ENCODE measurements at places on chromosomes 2 and 18. TPM values are rescaled to one million over a fixed set of nuclear protein-coding genes. Genes with fewer than 3 reads are reported as not detected.

Gene SLC39A10
- total RNA-seq = 261 TPM

Gene IL36G
- 0.70 TPM for total RNA-seq

Gene ALLC
- not detected for total RNA-seq

DNA sequence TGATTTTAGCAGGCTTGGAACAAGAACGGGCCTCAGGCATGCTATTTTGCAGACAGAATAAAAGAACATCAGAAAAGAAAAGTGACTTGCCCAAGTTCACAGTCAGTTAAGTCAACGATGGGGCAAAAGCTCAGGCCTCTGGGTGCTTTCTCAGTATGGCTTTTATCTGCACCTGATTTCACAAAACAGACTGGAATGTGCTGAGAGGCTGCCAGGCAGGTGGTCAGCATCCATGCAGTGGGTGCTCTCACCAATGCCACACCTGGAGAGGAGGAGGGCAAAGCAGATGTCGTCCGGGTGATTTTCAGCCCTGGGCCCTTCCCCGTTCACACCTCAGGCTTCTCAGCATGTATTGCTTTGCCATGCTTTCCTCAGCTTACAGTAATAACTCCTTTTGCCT is 854.6 kb downstream of the RNF144A start:
- no peak for DNase-seq

Gene ABCB11
- total RNA-seq = not detected

Gene MYCN
- 145 TPM for total RNA-seq

DNA sequence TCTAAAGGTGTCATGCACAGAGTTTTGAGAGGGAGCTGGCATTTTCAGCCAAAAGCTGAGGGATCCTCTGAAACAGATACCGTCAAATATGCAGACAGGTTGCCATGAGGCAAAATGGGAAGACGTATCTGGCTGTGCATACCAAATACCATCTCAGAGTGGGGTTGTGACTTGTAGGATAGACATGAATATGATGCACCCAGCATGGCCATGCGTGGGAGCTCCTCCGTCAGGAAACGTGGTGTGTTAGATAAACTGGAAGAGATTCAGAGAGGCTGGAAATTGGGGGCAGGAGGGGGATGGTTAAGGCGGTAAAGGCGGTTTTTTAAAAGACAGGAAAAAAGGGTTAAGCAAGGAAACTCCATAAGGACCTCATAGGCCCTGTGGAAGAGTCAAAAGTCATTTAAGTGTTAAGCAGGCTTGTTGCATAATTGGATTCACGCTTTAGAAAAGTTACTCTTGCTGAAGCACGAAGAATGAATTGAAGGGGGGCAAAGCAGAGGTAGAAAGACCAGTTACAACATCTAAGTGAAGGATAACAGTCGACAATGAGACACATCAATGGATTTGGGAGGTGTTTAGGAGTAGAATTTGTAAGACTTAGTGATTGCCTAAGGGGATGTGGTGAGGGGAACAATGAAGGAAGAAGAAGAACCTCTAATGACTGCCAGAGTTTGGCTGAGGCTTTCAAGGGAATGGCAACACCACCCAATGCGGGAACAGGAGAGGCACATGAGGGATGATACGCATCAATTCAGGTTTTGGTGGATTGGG is 139.6 kb upstream of the CTAGE1 start:
- peak; percentile 21 for DNase-seq

DNA sequence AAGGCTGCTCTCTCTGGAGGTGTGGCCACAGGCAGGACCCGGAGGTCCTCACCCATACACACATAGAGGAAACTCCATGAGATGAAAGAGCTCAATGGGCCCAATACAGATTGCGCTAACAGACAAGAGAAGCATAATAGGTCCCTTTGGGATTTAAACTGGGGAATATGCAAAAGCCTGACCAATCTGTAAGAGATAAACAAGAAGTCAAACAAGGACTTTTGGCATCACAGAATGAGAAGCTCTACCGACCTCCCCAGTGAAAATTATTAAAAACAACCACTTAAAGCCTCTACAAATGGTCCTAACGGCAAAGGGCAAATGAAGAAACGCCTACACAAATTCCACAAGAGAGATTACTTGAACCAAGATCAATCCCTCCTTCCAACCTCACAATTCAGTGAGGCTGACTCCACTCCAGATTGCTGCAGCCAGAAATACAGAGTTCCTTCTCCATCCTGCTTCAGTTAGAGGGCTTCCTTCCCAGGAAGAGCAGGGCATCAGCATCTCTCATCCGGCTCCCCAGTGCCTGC is 10.8 kb downstream of the IWS1 start:
- peak; percentile 8 for DNase-seq

Gene DSC2
- total RNA-seq = 20.4 TPM

GRCh38 chr2:96733931-96734330 is 5.9 kb downstream of the LMAN2L start:
- DNase-seq = no peak

GRCh38 chr2:29218550-29219125 is 103.4 kb downstream of the CLIP4 start:
- no peak for DNase-seq
